ENCODE measurements at places on chromosomes 6 and 20. TPM values are rescaled to one million over a fixed set of nuclear protein-coding genes. Genes with fewer than 3 reads are reported as not detected.

BPIFB1 gene
- not detected for total RNA-seq

SRMS gene
- total RNA-seq, result 1.4 TPM

TMEM244 gene
- total RNA-seq, result not detected

DNA sequence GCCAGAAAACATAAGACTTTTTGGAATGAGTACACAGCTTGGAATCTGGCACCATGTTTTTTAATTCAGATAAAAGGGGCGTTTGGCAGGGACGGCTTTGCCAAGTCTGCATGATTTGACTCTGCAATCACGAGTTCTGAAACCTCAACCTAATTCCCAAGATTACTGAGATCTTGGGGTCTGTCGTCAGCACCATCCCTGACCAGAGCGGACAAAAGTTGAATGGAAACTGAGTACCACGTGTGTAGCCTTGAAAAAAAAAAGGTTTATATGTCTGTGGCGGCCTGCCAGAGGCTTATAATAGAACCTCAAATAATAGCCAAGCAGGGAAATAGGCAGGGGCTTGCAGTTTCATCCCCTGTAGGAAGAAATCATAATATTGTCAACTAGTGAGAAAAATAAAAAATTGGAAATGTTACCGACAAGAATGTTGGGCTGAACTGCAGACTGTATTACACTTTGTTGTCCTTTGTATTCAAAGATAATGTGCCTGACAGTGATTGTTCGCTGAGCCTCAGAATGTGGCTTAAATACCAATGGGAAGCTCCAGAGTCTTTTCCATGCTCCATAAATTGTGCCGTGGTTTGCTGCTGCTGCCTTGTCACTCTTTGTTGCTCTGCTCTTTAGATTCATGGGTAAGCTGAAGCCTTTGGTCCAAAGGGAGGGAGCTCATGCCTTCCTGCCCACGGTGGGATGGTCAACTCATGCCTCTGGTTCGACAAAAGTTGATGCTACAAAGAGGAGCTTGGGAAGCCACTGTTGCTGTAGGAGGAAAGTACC lies 118.8 kb upstream of the ARID1B start:
- DNase-seq, result no peak

- no peak for DNase-seq
Observed at GRCh38 chr6:166502453-166502852, 84.0 kb downstream of the RAMACL start.

DNA sequence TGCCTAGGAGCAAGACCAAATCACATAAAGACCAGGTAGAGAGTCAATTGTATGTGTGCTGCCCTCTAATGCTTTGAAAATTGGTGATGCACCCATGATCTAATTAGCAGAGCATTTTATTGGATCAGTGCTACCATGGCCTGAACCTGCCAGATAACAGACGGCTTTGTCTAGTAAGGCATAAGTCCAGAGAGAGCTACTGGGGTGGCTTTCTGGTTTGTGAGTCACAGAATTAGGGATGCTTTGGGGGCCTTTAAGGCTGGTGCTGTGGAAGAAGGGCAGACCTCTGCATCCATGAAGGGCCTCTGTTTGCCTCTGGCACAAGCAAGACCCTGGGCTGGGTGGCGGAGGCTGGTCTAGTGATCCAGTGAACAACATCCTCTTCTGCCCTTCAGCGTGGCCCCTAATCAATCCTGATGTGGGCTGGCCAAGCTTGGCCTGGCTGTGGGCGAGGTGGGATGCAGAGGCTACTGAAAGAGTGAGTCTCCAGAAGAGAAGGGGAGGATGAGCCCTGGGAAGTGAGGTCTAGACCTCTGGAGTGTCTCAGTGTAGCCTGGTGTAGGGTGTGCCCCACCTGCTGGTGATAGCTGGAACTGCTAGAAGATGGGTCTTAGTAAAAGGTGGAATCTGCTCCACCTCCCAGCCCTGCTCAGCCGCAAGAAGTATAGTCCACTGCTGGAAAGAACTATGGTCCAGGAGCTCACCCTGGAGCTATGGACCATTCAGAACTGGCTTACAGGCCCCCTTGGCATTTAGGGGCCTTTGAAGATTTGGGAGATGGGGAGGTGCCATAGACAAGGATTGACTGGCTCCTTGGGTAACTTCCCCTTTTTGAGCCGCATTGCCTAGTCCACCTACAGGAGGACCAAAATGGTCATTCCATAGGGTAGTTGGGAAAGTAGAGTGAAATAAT lies 36.7 kb upstream of the AAR2 start:
- peak; percentile 78 for DNase-seq
